ENCODE measurements at places on chromosomes 12 and 14.
A peak's percentile ranks its signal among the peaks of the same experiment; 100 is the strongest.

GRCh38 chr12:24948420-24948756 is 513 bp downstream of the BCAT1 start:
- peak; percentile 25 for DNase-seq

- no peak for DNase-seq
These were observed 11.5 kb upstream of the EID3 start for GRCh38 chr12:104291867-104292524.

- no peak for DNase-seq
These were observed 97.2 kb downstream of the PTPRR start for GRCh38 chr12:70823182-70823976.

DNA sequence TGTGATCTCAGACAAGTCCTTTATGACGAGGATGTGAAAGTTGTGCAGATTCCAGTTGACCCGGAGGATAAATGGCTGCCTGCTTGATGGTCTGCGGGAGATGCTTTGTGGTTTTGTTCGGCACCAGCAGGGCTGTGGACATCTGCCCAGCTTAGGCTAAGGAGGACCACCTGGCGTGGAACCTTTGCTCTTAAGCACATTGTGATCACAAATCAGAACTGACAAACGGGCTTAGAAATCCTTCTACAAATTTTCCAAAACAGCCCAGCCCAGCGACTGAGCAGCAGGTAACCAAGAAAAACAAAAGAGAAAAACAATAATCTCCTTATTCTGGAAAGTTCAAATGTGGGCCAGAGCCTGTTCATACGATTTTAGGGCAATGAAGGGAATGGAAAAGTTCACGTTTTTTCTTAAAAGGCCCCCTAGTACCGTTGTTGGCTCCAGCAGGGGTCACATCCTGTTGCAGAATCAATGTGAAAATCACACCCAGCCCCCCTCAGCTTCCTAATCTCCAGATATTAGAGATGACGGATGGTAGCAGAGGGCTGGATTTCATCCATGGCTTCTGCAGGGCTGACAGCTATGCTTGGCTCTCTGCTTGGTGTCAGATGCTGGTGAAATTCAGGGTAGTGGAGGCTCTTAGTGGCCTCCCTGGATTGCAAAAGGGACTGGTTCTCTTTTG is 81.1 kb upstream of the RFLNA start:
- no peak for DNase-seq

DNA sequence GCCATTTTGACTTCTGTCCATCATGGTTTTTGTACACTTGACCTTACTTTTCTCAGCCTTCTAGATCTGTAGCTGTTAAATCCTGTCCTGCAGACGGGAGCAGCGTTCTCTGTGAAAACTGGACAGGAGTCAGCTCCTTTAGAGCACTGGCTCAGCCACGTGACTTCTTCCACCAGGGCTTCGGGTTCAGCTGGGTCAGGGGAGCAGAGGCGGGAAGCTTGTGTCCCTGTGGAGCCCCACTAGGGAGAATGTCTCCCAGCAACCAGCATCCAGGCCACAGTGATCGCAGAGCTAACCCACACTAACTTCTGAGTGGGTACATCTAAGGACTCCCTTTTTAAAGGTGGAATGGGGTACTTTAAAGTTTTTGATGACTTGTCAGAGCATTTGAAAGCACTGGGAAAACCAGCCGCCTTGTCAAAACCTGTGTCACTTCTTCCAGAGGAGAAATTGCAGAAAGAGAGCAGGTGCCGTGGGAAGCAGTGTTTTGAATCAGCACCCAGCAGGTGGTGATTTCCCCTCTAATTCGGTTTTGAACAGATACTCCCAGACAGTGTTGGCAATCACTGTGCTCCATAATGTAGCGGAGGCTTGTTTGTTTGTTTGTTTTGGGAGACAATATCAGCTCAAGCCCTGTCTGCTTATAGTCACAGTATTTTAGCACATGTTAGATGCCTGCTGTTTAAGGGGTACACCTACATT is 17.9 kb downstream of the DERA start:
- DNase-seq: no peak

GRCh38 chr14:97185186-97185585 is 388.0 kb downstream of the VRK1 start:
- no peak for DNase-seq

DNA sequence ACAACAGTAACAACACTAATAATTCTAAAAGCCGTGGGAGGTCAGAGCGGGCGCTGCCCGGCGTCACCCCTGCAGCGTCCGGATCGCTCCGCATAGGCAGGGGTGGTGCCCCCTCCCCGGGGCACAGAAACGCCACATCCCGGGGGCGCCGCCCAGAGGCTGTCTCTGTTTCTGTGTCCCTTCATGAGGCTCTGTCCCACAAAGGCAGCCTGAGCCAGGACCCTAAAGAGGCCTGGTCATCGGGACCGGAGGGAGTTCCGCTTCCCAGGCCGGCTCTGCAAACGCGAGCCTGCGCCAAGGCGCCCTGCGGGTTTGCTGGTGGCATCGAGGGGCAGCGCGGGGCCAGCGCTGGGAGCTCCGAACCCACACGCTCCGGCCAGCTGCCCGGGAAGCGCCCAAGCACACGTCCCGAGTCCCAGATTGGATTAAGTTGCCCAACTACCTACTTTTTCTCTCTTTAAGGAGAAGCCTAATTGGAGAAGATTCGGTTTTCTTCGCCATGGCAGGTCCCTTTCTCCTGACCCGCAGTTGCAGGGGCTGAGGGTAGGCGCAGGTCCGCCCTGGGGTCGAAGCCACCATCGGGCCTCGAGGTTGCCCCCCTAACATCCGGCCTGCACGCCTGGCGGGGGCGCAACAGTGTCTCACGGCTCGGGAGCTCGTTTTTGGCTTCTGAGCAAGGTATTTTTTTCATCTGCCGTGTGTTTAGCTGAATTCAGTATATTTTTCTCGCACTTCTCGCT is 421.7 kb downstream of the VRK1 start:
- no peak for DNase-seq

DNA sequence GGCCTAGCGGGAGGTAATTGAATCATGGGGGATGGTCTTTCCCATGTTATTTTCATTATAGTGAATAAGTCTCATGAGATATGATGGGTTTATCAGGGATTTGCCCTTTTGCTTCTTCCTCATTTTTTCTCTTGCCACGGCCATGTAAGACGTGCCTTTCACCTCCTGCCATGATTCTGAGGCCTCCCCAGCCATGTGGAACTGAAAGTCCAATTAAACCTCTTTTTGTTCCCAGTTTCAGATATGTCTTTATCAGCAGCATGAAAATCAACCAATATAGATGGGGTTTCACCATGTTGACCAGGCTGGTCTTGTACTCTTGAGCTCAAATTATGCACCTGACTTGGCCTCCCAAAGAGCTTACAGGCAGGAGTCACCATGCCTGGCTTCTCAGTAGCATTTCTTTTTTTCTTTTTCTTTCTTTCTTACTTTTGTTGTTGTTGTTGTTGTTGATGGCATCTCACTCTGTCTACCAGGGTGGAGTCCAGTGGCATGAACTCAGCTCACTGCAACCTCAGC is 33.2 kb downstream of the TSPAN19 start:
- no peak for DNase-seq

Data from stimulated activated CD4-positive, alpha-beta T cell treated with anti-CD3 and anti-CD28 coated beads, Interleukin-1b, Interleukin-23, amount 100 ng/mL, for 24 hours (primary cell).